ENCODE measurements at places on chromosomes 4 and X. TPM values are rescaled to one million over a fixed set of nuclear protein-coding genes. Genes with fewer than 3 reads are reported as not detected.
A peak's percentile ranks its signal among the peaks of the same experiment; 100 is the strongest.

DNA sequence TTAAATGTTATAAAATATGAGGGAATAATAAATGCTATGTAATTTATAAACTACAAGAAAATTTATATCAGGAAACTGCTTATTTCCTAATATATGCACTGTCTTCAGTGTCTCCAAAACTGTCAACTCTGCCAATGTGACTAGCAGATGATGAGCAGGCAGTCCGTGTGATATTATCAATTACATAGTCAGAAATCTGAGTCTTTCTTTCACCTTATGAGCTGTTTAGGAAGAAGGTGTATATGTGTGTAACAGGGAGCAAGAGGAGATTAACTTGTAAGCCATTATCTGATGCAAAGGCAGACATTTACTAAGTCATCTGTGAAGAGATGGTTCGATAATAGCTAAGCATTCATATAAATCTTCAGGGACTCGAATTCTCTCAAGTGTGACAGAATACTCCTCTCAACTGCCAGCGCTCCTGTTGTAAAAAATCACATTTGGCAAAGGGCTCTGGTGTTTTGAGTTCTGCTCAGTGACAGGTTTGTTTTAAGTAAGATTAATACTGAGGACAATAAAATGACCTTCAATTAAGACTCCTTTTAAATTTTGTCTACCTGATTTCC, 79.7 kb downstream of the SNCA start:
- H3K4me1 ChIP-seq: no peaks in the 10 kb centered on the region
- no peak overlapping the region for H3K4me3 ChIP-seq
- H3K36me3 ChIP-seq: no peaks in the 10 kb centered on the region
- peaks cover 1% of the 10 kb centered on the region for H3K27me3 ChIP-seq
- H3K27ac ChIP-seq: no peak overlapping the region

PLS3 gene
- 1.4 TPM for total RNA-seq

MGARP gene
- total RNA-seq: not detected

SPATA4 gene
- total RNA-seq: not detected

PCSK1N gene
- total RNA-seq: 0.36 TPM

DNA sequence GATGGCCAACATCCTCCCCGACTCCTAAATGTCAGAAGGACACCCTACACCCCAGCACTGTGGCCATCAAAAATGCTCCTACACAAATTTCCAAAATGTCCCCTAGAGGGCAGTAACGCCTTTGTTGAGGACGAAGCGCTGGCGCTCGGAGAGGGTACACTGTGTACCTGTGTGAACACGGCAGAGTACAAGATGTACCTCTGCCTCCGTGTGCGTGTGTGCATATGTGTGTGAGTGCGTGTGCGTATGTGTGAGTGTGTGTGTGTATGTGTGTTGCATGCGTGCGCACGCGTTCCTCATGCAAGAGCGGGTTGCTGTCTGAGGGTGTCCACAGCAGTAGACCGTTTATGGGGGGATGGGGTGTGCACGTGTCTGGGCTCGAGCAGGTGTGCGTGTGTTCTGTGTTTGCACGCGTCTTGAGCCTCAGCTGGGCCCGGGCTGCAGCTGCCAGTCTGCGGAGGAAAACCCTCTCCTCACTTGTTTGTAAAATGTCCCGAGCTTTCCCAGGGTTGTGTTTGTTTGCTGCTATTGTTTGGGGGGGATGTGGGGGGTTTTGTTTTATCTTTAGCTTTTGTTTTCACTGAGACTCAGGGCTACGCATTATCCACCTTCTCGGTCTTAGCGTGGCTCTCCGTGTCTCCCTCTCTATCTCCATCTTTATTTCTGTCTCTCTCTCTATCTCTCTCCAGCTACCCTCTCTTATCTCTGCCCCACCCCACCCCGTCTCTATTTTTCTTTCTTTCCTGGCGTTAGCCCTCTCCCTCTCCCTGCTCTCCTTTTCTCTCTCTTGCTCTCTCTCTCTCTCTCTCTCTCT, 10.4 kb upstream of the TSPYL2 start:
- peak overlapping the region; percentile 75 for H3K4me3 ChIP-seq
- no peaks in the 10 kb centered on the region for H3K36me3 ChIP-seq
- peaks cover 3% of the 10 kb centered on the region for H3K27me3 ChIP-seq
- peak overlapping the region; percentile 84 for H3K27ac ChIP-seq
- H3K4me1 ChIP-seq: peaks cover 23% of the 10 kb centered on the region

DNA sequence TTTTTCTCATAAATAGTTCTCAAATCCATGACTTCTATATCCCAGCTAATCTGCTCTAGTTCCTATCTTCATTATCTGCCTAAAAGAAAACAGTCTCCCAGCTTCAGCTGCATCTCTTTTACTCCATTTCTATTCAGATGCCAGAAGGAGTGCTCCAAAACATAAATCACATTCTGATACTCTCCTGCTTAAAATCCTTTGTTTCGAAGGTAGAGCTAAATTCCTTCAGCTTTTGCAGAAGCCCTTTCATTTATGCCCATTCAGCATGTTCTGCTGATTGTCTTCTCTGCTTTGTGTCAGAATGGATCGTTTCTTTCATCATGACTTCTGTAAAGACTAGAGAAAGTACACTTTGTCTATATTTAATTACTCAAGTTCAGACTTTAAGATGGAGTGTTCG, 440.1 kb upstream of the SMIM31 start:
- no peak overlapping the region for H3K4me3 ChIP-seq
- H3K27me3 ChIP-seq: no peaks in the 10 kb centered on the region
- no peaks in the 10 kb centered on the region for H3K36me3 ChIP-seq

RAP1GDS1 gene
- total RNA-seq: 53.0 TPM

DNA sequence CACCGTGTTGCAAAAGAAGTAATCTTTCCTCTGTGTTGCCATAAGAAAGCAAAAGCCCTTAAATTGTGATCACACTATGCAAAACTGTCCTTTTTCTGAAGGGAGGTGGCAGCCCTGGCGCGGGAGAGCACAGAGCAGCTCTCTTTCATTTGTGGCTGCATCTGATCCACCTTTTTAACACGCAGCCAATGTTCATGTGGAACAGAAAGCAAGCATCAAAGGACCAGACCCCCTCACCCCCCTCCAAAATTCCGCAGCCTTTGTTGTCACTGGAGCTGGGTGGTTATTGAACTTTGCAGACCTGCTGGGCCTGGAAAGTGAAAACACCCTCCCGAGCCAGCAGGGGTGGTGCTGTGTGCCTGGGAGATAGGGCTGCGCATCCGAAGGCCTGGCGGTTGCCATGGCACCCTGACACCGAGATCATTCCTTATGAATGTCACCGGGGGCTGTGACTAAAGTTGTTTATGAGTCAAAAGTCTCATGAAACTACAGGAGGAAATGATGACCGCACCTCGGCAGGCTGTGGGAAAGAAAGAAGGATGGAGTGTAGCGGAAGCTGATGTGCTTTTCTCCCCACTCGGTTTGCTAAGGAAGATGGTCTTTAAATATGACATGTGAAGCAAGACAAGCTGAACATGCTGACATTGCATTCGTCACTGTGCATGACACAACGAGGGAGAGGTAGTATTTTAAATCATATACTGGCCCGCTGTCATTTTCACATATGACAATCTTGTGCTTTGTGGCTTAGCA, 367.4 kb downstream of the UNC5C start:
- no peak overlapping the region for H3K27ac ChIP-seq
- H3K4me1 ChIP-seq: no peaks in the 10 kb centered on the region
- H3K27me3 ChIP-seq: peaks cover 3% of the 10 kb centered on the region
- H3K4me3 ChIP-seq: no peak overlapping the region

SUPT20HL2 gene
- total RNA-seq: not detected
